ENCODE measurements at places on chromosomes 3 and 15.

DNA sequence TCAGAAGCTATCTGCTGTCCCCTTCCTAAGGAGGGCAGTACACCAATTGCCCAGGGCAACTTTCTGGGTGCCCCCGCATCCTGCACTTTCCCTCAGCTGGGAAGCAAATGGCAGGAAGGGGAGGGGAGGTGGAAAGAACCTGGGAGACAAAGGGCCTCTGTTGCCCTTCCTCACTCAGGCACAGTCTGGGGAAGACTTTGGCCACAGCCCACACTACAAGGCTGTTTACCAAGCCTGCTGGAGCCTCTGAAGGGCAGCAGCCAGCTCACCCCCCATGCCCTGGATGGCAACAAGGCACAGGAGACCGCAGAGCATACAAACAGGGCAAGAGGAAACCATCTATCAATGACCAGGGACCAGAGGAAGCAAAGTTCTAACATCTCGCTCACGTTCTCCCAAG is 42.4 kb downstream of the ARRDC4 start:
- no peak for DNase-seq

- peak; percentile 62 for DNase-seq
Measured at GRCh38 chr15:40763801-40764628, at the start of gene GCHFR. TSS of gene GCHFR (plus strand) at chr15:40764068. CDS start at chr15:40764181, 113 bp downstream.

DNA sequence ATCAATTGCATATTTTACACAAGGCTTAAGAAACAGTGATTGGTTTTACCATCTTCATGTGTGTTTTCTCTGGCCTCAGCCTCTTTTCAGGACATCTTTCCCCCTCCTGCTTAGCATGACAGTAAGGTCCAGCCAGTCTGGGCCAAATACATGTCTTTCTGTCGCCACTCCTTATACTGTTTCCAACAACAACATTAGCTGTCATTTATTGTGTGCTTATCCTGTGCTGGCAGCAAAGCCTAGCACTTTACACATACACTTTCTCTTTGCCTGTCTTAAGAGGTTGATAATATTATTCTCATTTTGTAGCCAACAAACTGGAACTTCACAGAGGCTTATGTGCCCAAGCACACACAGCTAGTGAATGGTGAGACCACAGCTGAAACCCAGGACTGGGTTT is 37.8 kb downstream of the B3GALNT1 start:
- DNase-seq: no peak

DNA sequence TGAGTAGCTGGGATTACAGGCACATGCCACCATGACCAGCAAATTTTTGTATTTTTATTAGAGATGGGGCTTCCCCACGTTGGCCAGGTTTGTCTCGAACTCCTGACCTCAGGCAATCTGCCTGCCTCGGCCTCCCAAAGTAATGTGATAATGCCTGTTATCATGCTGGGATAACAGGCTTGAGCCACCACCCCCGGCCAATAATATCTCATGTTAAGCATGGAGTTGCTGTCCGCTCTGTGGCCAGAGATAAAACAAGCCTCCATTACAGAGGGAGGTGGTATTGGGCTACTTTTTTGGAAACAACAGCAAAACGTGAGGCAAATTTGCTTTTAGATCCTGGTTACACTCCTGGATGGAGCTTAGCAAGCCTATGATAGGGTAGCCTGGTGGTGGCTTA is 32.9 kb upstream of the ALG1L2 start:
- DNase-seq: no peak

GRCh38 chr3:194570235-194570634 is 63.0 kb downstream of the TMEM44 start:
- DNase-seq: no peak

GRCh38 chr3:179446501-179446900 is 4.8 kb downstream of the GNB4 start:
- no peak for DNase-seq

GRCh38 chr3:178436773-178437172 is 99.5 kb upstream of the KCNMB2 start:
- DNase-seq: no peak

DNA sequence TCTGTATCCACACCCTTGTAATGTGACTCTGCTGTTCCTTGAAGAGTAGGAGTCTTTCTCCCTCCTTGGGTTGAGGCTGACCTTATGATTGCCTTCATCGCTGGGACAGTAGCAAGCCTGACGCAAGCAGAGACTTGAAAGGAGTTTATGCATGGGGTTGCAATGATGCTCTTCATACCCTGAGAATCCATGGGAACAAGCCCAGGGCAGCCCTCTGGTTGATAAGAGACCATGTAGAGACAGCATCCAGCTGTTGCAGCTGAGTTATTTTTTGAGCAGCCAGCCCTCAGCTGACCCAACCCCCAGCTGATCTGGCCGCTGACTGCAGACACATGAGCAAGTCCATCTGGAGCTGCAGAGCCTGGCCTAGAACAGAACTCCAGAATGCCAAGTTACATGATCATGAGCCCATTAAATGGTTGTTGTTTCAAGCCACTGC is 60.6 kb upstream of the ARNT2 start:
- no peak for DNase-seq

DNA sequence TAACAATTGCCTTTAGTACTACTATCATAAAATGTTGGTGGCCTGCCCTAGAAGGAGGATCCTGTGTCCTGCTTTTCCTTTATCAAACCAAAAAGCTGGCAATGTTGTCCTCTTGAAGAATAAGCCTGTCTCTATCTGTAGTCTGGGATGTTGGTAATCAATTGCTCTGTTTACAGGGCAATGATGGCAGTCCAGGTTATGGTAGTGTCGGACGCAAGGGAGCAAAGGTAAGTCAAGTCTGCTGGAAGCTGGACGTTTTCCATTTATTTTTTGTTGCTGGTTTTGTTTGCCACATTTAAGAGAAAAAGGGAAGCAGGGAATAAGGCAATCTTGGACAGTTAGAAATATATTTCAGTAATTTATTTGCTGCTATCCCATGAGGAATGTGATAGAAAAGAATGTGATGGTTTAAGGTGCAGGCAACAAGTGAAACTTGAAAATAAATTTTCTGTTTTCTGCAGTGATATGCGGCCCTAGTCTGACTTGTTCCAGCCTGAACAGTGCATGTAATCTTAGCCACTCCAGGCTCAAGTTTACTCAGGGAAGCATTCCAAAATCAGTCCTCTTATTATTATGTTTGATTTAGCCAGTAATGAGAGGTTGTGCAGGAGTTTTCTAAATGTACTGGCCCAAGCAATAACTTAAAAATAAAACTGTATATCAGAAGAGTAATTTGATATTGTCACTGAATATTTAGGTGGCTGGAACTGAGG is 110.3 kb downstream of the COL6A6 start:
- no peak for DNase-seq

GRCh38 chr15:36175186-36175740 is 404.2 kb upstream of the CDIN1 start:
- no peak for DNase-seq

GRCh38 chr3:8875836-8876235 is 87.4 kb downstream of the RAD18 start:
- no peak for DNase-seq

DNA sequence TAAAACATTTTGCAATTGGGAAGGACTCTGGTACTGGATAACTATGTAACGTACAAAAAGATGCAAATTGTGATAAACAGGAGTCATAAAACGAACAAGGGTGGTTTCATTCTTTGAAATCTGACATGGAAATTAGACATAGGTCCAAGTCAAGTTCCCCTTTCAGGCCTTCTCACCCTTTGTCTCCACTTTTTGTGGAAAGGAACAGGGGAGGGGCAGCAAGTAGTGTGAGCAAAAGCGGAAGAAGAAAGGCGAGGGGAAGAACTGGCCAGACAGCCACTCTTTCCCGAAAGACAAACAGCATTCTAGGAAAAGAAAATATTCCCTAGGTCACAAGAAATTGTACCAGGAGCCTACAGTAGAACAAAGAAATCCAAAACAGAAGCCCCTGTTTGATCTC is 52.6 kb downstream of the MCF2L2 start:
- no peak for DNase-seq

GRCh38 chr15:96087180-96087884 is 243.2 kb upstream of the NR2F2 start:
- DNase-seq: no peak

- no peak for DNase-seq
Measured at GRCh38 chr3:195790901-195791300, 20.8 kb downstream of the MUC4 start.

GRCh38 chr3:30664884-30665283 is 58.5 kb downstream of the TGFBR2 start:
- DNase-seq: no peak

DNA sequence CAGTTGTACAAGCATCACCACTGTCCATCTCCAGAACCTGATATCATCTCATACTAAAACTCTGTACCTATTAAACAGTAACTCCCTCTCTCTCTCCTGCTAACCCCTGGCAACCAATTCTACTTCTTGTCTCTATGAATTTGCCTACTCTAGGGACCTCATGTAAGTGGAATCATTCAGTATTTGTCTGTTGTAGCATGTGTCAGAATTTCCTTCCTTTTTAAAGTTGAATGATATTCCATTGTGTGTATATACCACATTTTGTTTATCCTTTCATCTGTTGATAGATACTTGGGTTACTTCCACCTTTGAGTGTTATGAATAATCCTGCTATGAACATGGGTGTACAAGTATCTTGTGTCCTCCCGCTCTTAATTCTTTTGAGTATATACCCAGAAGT is 16.6 kb downstream of the ZNF592 start:
- DNase-seq: no peak

GRCh38 chr3:54123776-54124196 is 1.4 kb downstream of the CACNA2D3 start:
- no peak for DNase-seq

DNA sequence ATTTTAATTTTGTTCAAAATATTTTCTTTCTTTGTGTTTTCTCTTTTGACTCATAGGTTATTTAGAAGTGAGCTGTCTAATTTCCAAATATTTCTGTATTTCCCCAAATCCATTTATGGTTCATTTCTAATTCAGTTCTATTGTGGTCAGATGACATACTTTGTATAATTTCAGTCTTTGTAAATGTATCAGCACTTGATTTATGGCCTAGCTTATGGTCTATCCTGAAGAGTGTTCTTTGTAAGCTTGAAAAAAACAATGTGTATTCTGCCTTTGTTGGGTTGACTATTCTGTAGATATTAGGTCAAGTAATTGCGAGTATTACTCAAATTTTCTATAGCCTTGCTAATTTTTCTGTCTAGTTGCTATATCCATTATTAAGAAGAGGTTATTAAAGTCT is 311.2 kb downstream of the OCA2 start:
- DNase-seq: no peak

- DNase-seq: no peak
Measured at GRCh38 chr3:78313332-78313731, 1273.4 kb downstream of the ROBO2 start.

DNA sequence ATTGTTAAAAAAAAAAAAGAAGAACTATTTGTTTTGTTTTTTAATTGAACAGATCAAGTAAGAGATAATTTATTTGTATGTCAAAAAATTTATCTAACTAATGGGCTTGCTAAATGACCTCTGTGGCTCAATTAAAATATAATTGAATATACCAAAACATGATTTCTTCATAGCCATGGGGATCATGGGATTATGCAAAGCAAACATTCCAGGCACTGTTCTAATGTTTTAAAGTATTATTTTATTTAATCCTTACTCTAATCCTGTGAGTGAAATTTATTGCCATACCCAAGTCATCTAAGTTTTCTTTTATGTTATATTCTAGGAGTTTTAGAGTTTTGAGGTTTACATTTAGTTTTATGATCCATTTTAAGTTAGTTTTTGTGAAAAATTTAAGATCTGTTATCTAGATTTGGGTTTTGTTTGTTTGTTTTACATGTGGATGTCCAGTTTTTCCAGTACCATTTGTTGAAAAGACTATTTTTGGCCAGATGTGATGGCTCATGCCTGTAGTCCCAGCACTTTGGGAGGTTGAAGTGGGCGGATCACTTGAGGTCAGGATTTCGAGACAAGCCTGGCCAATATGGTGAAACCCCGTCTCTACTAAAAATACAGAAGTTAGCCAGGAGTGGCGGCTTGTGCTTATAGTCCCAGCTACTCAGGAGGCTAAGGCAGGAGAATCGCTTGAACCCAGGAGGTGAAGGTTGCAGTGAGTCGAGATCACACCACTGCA is 52.3 kb upstream of the CNOT10 start:
- no peak for DNase-seq

- DNase-seq: no peak
Measured at GRCh38 chr3:138351916-138352550, 3.7 kb downstream of the MRAS start.

DNA sequence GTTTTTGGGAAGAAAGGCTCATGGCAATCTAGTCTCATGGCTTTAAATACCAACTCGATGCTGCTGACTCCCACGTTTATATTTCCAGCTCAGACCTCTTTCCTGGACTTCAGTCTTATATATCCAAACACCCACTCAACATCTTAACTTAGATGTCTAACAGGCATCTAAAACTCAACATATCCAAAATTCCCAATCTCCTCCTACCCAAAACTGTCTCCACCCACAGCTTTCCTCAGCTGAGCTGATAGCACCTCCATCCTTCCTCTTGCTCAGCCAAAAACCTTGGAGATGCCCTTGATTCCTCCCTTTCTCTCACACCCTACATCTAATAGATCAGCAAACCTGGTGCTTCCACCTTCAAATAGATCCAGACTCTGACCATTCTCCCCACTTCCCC is 202.5 kb downstream of the TLE3 start:
- no peak for DNase-seq

DNA sequence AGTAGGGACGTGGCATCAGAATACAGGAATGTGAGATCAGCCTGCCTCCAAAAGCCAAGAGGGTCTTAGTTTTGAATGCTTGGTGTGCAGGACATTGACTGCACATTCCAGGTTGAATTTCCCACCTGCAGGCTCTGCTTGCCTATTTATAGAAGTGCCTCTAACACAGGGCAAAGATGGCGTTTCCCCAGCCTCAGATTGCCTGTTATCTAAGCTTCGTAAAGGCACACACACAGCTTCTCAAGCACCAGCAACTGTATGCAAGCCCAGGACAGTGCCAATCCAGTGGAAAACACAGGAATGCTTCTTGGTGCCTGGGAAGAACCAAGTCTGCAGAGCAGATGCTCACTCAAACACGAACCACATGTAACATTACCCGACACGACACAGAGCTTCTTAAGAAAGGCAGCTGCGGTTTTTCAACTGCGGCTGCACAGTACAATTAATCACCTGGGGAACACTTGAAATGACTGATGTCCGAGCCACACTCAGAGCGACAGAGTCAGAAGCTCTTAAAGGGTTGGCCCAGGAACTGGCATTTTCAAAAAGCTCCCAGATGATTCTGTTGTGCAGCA is 90.0 kb upstream of the ANKRD34C start:
- DNase-seq: no peak

GRCh38 chr3:43284171-43284570 is 2.2 kb upstream of the SNRK start:
- no peak for DNase-seq

DNA sequence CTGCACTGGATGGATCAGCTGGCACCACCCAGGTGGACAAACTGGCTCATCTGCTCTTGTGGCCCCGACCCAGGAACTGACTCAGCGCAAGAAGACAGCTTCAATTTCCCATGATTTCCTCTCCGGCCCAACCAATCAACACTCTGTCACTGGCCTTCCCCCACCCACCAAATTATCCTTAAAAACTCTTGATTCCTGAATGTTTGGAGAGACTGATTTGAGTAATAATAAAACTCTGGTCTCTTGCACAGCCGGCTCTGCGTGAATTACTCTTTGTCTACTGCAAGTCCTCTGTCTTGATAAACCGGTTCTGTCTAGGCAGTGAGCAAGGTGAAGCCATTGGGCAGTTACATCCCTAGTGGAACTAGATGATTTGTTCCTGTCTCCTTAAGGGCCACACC is 16.1 kb downstream of the BDH1 start:
- no peak for DNase-seq

All from posterior cingulate gyrus (tissue), 11 donors.